ENCODE measurements at places on chromosomes 13 and 19. TPM values are rescaled to one million over a fixed set of nuclear protein-coding genes. Genes with fewer than 3 reads are reported as not detected.

- no peak for DNase-seq
Measured at GRCh38 chr13:28258417-28258816, 120.1 kb downstream of the PAN3 start.

DNA sequence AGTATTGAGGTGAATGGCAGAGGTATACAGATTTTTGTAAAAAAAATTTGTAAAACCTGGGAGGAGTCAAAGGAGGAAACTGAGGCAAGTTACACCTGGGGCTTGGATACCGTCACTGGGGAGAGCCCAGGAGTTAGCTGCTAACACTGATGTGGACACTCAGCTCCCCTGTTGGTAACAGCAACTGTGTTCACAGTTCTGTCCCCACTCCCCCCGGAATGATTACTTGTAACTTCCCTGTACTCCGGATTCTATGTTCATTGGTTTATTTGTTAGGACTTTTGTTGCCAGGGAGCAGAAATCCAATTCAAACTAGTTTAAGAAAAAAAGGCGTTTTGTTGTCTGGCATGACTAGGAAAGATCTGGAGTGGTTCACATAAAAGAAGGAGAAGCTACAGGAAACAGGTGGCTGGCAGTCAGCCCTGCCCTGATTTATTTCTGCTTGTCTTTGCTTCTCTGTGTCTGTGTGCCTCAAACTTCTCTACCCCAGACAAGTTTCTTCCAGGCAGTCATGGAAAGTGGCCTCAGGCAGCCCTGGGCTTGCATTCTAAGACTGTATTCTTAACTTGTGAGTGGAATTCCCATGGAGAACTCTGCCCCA, 2.3 kb upstream of the GPR12 start:
- no peak for DNase-seq

- DNase-seq: no peak
Measured at GRCh38 chr19:37930416-37930815, 23.4 kb downstream of the SIPA1L3 start.

DNA sequence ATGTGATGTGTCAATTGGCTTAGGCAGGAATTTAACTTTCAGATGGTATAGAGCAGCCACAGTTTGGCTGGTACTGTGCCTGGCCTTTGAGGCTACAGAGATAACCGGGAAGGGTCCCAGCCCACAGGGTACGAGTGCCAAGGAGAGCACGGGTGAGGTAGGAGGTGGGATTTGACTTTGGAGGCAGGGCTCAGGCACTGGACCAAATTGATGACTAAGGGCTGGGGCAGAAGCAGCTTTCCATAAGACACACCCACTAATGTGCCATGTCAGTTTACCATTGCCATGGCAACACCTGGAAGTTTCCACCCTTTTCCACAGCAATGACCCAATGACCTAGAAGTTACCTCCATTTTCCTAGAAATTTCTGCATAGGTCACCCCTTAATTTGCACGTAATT, 466.2 kb downstream of the TSHZ3 start:
- DNase-seq: no peak

DNA sequence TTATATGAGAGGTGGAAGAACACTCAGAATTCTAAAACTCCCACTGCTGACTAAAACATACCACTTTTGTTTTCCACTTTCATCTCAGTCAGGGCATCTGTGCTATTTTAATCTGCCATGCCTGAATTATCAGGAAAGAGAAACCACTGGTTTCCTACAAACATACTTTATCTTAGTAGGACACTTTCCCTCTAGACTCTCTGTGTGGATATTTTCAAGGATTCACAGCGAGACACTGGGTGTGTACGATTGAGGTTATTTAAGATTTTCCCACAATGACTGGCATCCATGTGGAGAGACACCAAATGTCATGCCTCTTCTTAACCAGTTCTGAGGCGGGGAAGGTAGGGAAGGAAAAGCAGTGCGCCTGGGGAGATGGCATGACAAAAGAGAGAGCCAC, 212.2 kb downstream of the ENOX1 start:
- DNase-seq: no peak

DNA sequence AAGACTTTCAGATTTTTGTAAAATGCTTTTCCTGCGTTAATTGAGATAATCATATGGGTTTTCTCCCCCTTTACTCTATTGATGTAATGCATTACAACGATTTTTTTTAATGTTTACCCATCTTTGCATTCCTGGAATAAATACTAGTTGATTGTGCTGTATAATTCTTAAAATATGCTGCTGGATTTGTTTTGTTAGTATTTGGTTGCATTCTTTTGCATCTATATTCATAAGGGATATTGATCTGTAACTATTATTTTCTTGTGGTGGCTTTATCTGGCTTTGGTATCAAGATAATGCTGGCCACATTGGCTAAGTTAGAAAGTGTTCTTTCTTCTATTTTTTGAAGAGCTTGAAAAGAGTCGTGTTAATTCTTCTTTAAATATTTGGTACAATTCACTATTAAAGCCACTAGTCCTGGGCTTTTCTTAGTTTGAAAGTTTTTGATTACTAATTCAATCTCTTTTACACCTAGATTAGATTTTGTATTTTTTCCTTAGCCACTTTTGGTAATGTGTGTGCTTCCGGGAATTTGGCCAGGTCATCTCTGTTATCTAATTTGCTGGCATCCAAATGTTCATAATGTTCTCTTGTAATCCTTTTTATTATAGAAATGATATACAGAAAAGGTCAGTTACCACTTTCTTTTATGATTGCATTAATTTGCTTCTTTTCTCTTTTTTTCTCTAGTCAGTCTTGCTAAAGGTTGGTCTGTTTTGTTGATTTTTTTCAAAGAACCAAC, 29.8 kb downstream of the KL start:
- no peak for DNase-seq

DNA sequence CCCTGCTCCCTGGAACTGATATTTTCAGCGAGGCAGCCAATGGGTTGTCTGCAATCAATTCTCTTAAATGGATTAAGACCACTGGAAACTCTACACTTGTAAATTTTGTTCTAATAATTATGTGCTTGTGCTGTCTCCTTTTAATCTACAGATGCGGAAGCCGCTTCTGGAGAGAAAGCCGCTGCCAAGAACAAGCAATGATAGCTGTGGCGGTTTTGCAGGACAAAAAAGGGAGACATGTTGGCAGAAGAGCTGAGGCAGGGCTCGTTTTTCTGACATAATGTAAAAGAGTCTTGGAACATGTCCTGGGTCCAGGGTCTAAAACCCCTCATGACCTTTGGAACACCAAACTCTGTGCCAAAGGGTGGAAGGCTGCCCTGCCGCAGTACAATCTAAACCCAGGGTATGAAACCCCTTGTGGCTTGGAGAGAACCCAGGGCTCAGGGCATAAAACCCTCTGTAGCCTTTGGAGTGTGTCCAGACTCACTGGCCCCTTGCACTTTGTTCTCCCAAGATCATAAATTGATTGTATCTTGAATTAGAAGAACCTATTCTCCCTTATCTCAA, 12.7 kb downstream of the ZNF417 start:
- no peak for DNase-seq

GRCh38 chr13:45101327-45102018, 18.8 kb upstream of the GTF2F2 start:
- DNase-seq: no peak

GRCh38 chr19:14459703-14460102, 15.5 kb downstream of the PTGER1 start:
- DNase-seq: no peak

- DNase-seq: no peak
Measured at GRCh38 chr19:23991170-23991569, 76.5 kb downstream of the ZNF726 start.

- DNase-seq: no peak
Measured at GRCh38 chr13:60647547-60647946, 250.5 kb downstream of the TDRD3 start.

- DNase-seq: no peak
Measured at GRCh38 chr19:28023064-28023463, 1189.9 kb downstream of the UQCRFS1 start.

- DNase-seq: no peak
Measured at GRCh38 chr13:25406377-25406776, 34.6 kb downstream of the ATP8A2 start.

DNA sequence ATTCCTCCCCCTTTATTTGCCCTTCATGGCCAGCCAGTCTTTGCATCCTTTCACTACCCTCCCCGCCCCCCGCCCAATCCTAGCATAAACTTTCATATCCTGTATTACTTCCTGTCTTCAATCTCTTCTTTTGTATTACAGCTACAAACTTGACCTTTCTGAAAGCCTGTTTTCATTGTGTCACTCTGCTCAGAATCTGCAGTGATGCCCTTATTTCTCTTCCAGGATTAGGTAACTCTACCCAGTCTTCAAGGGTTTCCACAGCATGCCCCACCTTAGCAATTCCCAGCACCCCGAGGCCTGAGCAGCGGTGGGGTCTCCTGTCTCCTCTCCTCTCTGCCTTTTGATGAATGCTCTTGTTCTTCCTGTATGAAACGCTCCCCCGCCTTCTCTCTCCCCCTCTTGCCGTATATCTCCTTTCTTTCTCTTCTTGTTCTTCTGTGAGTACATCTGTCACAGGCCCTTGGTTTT, 145.6 kb downstream of the SHISA2 start:
- DNase-seq: no peak

DNA sequence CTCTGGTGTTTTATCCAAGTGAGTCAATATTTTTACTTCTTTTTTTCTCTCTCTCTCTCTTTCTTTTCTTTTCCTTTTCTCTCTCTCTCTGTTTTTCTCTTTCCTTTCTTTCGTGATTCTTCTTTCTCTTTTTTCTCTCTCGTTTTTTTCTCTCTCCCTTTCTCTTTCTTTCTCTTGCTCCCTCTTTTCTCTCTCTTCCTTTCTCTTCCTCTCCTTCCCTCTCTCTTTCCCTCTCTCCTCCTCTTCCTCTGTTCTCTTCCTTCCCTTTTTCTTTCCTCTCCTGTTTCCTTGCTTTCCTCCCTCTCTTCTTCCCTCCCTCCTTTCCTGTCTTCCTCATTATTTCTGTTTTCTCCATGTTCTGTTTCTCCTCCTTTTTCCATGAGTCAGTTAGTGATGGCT, 641.5 kb downstream of the FGF9 start:
- no peak for DNase-seq

DNA sequence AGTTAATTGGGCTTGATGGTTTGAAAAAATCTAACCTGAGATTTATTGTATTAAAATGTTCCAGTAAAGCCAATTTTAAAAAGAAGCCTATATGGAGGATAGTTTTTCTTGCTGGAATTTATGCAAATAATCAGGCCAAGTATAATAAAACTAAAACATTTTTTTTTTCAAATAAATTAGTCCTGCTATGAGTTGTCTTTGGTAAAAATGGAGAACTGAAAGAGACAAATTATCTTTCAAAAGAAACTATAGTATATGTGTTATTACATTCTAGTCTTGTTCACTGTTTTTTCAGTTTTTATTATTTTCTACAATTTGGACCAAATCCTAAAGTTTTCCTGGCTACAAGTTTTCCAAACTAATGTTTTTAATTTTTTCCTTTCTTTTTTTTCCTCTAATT, 468.9 kb downstream of the UQCRFS1 start:
- no peak for DNase-seq

- no peak for DNase-seq
Measured at GRCh38 chr13:104984296-104984818, 1551.1 kb downstream of the EFNB2 start.

GRCh38 chr13:100534147-100534843, 54.3 kb downstream of the GGACT start:
- DNase-seq: no peak

- DNase-seq: no peak
Measured at GRCh38 chr13:34179927-34180326, 362.0 kb downstream of the RFC3 start.

- no peak for DNase-seq
Measured at GRCh38 chr13:20221772-20222171, 10.3 kb downstream of the GJB6 start.

- no peak for DNase-seq
Measured at GRCh38 chr19:40716031-40716481, 630 bp downstream of the COQ8B start.

GRCh38 chr13:22812793-22813192, 368.0 kb upstream of the SGCG start:
- DNase-seq: no peak

- DNase-seq: no peak
Measured at GRCh38 chr13:112709825-112710783, 20.3 kb downstream of the ATP11A start.

- no peak for DNase-seq
Measured at GRCh38 chr19:30590596-30591229, 218.5 kb downstream of the ZNF536 start.

GRCh38 chr13:110138010-110138699, 168.8 kb downstream of the COL4A1 start:
- DNase-seq: peak; percentile 53

DNA sequence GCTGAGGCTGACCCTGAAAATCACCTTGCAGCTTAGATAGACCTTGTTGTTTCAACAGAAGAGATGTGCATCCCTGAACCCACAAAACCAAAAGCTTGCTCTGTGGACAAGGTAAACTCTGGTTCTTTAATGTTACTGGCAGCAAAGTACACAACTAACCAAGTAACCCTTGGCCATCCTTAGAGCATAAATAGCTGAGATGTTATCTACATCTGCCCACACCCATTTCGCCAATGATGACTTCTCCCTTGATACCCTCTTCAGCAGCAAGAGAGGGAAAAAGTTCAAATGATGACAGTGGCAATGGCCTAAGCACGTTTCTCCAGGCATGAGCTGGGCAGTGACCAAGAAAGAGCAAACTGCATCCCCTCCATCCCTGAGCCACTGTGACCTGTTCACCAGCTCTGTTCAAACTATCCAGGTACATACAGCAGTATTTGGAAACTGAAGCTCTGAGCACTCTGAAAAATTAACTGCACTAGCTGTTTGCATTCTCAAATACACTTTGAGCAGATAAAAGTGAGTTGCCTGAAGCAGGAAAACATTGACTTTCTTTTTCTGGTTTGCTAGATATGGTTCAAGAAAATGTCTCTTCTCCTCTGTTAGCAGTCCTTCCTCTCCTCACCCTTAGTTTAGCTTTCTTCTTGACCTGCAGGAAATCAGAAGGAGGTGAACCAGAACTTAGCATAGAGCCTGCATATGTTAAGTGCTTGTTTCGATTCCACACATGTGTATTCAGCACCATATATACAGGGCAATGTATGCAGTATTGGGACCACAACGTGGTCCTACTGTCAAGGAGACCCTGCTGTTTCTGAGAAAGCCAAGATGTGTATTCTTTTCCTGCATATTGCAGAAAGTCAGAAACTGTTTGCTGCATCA, 231.7 kb downstream of the FOXO1 start:
- DNase-seq: no peak

- peak; percentile 71 for DNase-seq
Measured at GRCh38 chr19:12994701-12995595, at the start of gene NFIX. TSS of gene NFIX (plus strand) at chr19:12995475. CDS start at chr19:12995838, 363 bp downstream.

AP2S1 gene
- total RNA-seq: 208 TPM

ZNF8 gene
- 3.8 TPM for total RNA-seq

CLEC11A gene
- 5.1 TPM for total RNA-seq

ZNF610 gene
- 1.6 TPM for total RNA-seq

DCLK1 gene
- 5.0 TPM for total RNA-seq

TINCR gene
- 4.4 TPM for total RNA-seq

LMTK3 gene
- 3.1 TPM for total RNA-seq

PSG4 gene
- not detected for total RNA-seq

COL5A3 gene
- 2.4 TPM for total RNA-seq

OR4F17 gene
- total RNA-seq: not detected

GAPDHS gene
- total RNA-seq: not detected

HDGFL2 gene
- 32.7 TPM for total RNA-seq

PCDH9 gene
- total RNA-seq: 0.44 TPM

CEACAM4 gene
- total RNA-seq: not detected

NMRK2 gene
- 0.27 TPM for total RNA-seq
